DMS53 (cell line): ENCODE measurements at places on chromosomes 5 and 9.

GRCh38 chr5:150758203-150758530 is 650 bp downstream of the DCTN4 start:
- DNase-seq = no peak

- DNase-seq = no peak
Observed at GRCh38 chr5:169522851-169523250, 60.7 kb upstream of the SPDL1 start.

DNA sequence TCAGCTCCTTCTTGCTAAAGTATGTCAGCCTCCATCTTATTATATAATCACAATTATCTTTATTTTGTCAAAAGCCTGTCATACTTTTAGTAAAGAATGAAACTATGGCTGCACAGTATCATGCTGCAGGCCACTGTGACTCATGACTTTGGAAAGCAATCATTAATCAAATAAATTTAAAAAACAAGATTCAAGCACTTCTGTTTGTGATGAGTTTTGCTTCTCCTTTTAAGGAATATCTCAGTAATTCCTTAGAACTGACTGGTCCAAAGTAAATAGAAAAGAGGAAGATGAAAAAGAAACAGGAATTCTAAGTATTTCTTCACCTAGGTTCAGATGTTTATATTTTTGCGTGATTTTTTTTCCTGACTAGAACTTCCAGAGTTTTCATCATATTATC is 83.1 kb downstream of the EDIL3 start:
- DNase-seq = no peak

DNA sequence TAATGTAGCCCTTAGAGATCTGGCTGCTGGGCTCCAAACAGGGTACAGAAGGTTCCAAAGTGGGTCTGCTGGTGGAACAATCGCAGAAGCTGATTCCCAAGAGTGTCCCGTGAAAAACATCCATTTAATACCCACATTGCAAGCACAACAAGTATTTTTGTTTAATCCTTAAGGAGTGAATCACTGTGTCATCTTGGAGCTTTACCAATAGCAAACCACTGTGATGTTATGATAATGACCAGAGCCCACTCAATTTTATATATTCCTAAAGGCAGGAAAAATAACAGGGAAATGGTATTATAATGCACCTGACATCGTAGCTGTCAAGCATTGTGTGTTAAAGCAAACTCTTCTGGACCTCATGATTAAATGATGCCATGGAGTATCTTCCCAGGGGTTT is 291.9 kb downstream of the FBXL7 start:
- no peak for DNase-seq

DNA sequence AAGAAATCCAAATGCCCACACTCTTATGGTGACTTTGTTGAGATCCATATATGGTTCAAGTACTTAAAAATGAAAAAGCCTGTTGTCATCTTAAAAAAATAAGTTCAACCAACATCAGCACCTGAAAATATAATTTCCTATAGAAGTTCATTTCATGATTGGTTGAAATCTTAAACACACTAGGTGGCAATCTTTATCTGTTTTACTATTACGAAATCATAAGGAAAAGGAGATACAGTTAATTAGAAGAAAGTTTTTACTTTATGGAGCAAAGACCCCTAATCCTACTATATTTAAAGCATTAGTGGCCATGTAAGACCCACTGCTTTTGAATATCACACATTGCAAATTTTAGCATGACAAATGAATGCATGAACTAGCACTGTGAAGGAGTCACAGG is 616.0 kb downstream of the RAB3C start:
- no peak for DNase-seq

DNA sequence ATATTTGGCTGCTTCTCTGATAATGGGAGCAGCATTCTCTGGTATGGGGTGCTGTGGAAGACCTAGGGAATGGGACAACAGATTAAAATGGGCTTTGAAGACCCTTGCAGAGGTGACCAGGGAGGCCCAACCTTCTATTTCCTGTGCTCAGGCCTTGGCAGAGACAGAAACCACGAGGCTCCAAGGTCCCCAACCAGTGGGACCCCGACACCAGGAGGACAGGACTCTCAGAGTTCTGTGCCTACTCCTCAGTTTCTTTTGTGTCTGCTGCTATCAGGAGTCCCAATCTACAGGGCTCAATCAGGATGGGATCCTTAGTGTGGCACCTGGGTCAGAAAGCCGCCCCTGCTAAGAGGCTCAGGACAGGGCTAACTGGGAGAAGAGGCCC is 29.3 kb downstream of the CSF2 start:
- DNase-seq = no peak

- no peak for DNase-seq
Observed at GRCh38 chr5:72376381-72376780, 56.2 kb downstream of the PTCD2 start.

DNA sequence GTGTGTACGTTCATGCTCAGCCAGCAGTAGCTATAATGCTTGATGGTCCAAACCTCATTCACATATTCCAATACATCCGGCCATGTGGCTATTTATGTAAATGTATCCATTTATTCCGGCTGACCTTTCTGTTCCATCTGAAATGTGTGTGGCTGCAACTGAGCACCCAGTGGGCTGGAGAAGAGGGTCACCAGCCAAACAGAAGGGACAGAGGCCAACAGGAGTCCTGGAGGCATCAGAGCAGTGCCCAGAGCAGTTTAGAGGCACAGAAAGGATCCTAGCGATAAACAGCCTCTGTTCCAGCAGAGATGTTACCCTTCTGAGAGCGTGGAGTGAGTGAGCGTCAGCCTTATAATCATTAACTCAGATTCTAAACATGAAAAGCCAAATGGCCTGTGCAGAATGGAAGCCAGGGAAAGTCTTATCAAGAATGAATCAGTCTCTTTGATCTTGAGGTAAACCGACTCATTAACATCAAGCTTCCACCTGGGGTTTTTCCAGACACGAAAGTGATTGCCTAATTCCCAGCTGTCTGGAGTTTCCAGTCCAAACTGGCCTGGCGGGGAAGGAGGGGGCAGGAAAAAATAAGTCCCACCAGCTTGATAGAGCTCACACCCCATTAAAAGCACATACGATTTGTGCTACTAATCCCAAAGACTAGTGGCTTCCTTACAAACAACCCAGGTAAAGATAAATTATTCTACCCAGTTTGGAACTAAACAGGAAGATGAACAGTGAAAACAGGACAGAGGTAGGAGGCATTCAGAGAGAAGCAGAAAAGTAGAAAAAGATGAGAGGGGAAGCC is 55.7 kb downstream of the SUSD1 start:
- DNase-seq = peak; percentile 88

- DNase-seq = no peak
Observed at GRCh38 chr9:99866398-99866797, 40.1 kb upstream of the STX17 start.

DNA sequence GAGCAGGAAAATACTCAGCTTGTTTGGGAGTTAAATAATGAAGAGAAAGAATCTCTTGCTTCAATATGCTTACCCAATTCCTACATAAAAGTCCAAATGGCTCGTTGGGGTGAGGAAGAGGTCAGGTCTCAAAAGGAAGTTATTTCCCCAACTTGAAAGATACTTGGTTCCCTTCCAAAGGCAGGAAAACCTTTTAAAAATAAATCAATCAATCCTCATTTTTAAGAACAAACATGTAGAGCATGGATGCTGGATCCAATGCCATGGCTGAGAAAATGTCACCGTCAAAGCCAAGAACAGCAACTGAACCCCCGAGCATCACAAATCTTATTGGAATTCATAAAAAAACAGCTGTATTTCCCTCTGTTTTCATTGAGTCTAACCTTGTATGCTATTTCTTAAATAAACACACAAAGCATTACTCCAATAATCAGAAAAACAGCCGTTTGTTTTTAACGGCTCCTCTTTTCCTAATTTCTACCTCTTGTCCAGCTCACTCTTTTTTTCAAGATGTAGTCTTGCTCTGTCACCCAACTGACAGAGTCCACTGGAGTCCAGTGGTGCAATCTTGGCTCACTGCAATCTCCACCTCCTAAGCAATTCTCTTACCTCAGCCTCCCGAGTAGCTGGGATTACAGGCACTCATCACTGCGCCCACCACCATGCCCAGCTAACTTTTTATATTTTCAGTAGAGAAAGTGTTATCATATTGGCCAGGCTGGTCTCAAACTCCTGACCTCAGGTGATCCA is 140.7 kb downstream of the GNA14 start:
- DNase-seq = no peak

- no peak for DNase-seq
Observed at GRCh38 chr5:174825587-174825986, 101.2 kb downstream of the MSX2 start.

- no peak for DNase-seq
Observed at GRCh38 chr9:126033956-126034355, 286.8 kb downstream of the PBX3 start.

GRCh38 chr5:59810041-59810440 is 83.5 kb downstream of the PDE4D start:
- DNase-seq = peak; percentile 74

DNA sequence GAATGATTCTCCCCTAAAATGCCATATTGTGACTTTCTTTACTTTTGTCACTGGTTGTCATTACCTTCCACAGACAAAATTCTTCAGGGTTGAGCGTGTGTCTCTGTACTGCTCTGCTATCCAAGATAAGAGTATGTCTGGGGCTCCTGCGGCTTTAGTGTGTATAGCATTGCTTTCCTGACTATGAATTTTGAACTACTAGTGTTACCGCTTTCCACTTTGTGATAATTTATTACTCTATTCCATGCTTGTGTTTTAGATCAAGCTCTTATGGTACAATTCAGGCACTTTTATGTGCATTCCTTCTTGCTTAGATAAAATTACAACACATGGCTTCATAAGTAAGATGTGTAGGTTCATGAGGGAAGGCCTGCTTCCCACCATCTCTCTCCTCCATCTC is 51.5 kb upstream of the MEF2C start:
- no peak for DNase-seq
